ENCODE measurements at places on chromosomes 12 and 14.

DNA sequence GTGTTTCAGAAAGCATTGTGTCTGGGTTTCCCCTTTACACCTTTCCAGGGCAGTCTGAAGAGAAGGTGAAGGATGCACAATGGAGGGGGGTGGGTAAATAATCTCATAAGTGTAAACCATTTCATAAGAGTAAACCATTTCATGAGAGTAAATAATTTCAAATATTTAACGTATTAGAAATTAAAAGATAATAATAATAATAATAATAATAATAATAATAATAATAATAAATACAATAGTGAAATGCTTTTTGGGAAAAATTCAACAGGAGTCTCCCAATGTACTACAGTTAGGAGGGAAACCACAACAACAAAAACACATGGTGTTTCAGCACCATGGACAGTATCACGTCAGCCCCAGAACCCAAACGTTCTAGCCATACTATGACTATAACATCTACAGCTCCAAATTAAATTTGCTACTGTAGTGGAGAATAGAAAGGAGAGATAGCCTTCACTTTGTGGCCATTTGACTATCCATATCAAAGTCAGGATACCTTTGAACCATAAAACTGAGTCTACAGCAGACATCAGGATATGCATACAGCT is 691.8 kb downstream of the BCL11B start:
- DNase-seq, result no peak

DNA sequence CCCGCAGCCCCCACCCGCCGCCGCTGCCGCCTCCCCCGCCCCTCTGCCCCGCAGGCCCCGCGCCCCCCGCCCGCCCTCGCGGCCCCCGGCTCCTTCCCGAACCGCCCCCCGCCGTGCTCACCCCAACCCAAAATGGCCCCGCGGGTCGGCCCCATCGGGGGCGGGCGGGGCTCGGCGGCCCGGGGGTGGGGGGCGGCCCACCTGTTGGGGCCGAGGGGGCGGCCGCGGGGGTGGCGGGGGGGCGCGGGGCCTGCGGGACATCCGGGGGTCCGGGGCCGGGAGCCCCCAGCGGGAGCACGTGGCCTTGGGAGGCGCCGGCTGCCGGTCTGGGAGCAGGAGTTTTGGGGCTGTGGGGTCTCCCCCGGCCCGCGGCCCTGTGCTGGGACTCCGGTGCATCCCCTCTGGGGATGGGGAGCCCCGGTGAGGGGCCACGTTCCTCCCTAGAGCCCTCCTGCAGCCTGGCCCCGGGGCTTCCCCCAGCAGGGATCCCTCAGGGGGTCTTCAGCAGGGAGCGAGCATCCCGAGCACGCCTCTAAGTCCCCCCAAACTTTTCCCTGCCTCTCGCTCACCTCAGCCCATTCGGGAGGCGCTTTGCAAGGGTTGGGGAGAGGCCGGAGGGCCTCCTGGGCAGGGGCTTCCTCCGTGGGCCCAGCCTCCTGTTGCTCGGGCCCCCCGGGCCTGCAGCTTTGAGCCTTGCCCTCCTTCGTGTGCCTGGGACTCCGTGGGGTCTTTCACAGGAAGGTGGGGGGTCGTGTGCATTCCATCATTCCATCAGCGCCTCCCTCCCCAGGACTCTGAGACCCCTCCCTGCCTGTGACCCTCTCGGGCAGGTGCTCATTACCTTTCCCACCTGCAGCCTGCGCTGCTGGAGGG is 710 bp downstream of the MTA1 start:
- no peak for DNase-seq

- no peak for DNase-seq
These were observed 47.3 kb upstream of the PAWR start for GRCh38 chr12:79737875-79738718.

DNA sequence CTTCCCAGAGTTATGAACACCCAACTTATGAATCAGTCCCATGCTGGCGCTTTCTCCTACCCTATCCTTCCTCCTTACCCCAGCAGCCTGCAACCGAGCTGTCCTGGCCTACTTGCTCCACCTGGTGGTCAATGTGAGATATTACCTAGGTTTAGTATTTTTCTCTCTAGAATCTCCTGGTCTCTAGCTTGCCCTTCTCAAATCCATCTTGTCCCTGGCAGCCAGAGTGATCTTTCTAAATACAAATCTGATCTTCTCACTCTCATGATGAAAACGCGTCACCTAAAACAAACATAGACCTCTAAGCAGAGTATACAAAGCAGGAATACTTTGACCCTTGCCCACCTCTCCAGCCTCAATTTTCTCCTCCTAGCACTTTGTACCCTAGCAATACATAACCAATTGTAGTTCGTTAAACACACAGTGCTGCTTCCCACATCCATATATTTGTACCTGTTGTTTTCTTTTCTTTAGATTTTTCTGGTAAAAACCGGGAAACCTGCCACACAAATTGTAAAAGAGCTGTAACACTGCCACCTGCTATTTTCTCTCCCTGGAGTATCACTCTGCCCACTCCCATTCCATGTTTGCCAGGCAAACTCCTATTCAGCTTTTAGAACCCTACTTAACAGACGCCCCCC is 20.0 kb upstream of the TCP11L2 start:
- no peak for DNase-seq

- no peak for DNase-seq
These were observed 177.5 kb upstream of the CAND1 start for GRCh38 chr12:67091678-67092077.

- DNase-seq, result no peak
These were observed 126.4 kb downstream of the TBC1D30 start for GRCh38 chr12:64950711-64951298.

- no peak for DNase-seq
These were observed 584.2 kb downstream of the DIO2 start for GRCh38 chr14:79627058-79627457.

GRCh38 chr12:50099302-50100008 is 4.4 kb upstream of the GPD1 start:
- DNase-seq, result no peak

- DNase-seq, result peak; percentile 61
These were observed 44.5 kb downstream of the ASCL4 start for GRCh38 chr12:107818984-107819383.
